Head of caudate nucleus (tissue), 42 donors: ENCODE measurements at places on chromosomes 3 and 15.

GRCh38 chr3:136141891-136142290 lies 54.2 kb downstream of the MSL2 start:
- no peak for DNase-seq

DNA sequence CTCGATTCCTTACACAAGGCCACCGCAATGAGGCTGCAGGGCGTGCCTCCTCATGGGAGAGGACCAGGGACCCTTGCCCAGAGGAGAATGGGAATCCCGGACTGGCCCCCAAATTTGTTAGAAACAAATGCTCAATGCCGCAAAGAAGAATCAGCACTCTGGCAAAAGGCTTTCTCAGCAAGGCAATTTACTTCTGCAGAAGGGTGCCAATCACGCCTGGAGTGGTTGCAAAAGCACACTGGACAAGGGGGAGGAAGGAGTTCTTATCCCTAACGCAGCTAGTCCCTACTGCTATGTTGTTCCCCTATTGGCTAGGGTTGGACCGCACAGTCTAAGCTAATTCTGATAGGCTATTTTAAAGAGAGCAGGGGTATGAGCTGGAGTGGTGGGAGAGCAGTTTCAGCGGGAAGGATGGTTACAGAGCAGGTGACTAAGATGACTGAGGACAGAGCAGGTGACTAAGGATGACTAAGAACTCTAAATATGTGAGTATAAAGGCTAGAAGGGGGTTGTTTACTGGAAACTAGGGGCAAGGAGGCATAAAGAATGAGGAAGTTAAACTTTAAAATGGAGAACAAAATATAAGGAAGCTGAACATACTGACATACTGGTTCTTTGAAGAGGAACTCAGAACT lies 48.5 kb downstream of the KATNBL1 start:
- no peak for DNase-seq

DNA sequence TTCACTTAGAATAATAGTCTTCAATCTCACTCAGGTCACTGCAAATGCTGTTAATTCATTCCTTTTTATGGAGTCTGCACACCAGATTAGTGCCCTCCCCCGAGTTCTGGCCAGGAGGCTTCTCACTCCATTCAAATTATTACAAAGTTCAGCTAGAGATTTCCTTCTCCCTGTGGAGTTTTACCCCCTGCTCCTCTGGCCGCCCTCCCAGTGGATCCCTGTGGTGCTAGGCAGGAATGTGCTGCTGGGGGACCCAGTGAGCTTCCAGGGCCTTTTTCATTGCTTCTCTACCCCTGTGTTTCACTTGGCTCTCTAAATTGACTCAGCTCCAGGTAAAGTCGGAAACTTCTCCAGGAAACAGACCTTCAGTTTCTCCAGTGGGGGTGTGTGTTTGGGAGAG lies 42.7 kb upstream of the CD200R1L start:
- DNase-seq: no peak

GRCh38 chr3:150582620-150583019 lies 20.5 kb upstream of the SELENOT start:
- no peak for DNase-seq

- no peak for DNase-seq
Measured at GRCh38 chr3:60313951-60314461, 937.2 kb downstream of the FHIT start.

- DNase-seq: no peak
Measured at GRCh38 chr15:57784081-57784511, 77.6 kb downstream of the POLR2M start.

DNA sequence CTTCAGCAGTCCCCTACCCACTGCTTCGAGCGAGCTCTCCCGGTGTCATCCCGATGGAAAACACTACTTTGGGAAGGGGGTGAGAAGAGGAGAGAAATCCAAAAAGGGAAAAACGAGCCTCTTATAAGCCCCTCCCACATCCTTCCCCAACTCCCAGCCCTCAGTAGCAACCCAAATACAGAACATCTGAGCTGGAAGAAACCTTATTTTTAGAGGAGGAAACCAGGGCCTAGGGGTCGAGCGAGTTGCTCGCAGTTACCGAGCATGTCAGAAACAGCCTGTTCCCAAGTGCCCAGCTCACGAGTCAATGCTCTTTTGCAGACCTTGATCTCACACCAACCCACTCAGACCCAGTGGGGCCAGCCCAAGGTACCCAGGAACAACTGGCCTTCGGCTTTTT lies 14.2 kb downstream of the RBPMS2 start:
- DNase-seq: no peak

- DNase-seq: no peak
Measured at GRCh38 chr15:89646416-89647141, 8.7 kb downstream of the KIF7 start.

GRCh38 chr15:80573606-80574005 lies 121.5 kb upstream of the ABHD17C start:
- no peak for DNase-seq

DNA sequence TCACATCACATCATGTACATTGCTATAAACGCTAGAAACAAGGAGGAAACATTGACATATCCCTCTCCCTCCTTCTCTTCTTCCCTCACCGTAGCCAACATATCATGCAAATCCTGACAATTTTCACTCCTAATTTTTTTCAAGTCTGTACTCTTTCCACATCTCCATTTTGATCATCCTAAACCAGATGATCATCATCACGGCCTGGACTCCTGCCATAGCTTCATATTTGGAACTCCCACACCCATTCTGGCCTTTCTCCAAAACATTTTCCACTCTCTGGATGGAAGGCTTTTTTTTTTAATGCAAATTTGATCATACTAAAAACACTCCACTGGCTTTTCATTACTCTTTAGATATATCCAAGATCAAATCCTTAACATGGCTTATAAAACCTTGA lies 248.0 kb upstream of the CNTN3 start:
- no peak for DNase-seq

GRCh38 chr15:73751899-73752805 lies 999 bp downstream of the INSYN1 start:
- DNase-seq: no peak

GRCh38 chr15:51401051-51401780 lies 59.8 kb downstream of the GLDN start:
- no peak for DNase-seq

DNA sequence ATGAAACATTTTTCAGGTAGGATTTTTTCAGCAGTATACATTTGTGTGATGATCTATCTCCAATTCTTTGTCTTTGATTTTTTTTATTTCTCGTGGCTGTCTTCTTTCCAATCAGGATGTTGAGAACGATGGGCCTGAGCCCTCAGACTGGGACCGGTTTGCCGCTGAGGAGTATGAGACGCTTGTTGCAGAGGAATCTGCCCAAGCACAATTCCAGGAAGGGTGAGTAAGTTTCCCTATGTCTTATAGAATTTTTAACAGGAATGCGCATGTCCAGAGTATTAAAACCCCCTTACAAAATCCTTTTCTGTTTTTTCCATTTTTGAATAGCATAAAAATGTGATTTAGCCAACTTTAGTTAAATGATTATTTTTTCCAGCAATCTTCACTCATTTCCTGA lies 90.0 kb downstream of the MSL2 start:
- DNase-seq: no peak

DNA sequence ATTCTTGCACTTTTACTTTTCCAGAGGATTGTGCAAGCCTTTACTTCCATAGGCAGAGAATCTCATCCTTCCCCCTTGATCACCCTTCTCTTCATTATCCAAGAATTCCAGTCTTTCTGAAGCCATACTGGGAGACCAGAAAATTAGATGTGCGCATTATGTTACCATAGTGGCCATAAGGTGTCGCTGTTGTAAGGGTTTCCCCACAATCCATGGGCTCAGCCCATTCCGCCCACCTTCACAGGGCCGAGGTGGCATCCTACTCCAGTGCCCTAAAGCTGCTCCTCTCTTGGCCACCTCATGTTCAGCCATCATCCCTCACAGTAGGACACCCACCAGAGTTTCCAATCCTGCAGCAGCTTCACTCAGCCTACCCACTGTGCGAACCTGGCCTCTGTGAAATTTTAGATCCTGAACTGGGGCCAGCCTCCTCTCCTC lies 35.0 kb downstream of the CTSH start:
- no peak for DNase-seq

GRCh38 chr15:35330048-35330695 lies 215.8 kb downstream of the DPH6 start:
- no peak for DNase-seq

DNA sequence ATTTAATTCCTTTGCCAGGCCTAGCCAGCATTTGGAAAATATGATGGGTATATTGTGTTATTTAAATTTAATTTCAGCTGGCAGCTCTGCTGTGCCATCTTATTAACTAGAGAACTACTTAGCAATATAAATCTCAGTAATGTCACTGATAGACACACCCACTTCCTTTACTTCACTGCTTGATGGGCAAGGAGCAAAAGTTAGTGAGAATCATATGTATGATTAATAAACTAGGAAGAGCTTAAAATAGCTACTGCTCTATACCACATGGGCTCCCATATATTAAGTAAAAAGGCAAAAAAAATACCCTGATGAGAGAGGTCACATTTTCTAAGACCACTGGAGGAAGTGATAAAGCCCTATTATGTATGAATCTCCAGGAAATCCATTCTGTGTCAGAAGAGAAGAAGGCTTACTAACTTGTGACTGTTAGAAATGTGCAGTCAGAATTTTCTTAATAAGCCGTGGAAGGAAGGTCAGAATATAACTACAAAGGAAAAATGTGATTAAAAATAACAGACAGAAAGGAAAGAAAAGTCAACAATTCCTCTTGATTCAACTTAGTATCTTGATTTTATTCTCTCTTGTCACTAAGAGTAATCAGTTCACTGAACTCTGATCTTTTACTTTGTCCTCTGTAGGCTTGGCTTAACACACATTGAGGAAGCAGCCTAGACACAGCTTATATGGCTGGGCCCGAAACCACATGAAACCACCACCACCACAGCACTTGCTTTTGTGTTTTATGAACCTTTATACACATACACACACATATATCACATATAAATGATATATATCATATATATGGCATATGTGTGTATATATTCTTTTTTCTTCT lies 1233.9 kb upstream of the ALCAM start:
- DNase-seq: no peak

DNA sequence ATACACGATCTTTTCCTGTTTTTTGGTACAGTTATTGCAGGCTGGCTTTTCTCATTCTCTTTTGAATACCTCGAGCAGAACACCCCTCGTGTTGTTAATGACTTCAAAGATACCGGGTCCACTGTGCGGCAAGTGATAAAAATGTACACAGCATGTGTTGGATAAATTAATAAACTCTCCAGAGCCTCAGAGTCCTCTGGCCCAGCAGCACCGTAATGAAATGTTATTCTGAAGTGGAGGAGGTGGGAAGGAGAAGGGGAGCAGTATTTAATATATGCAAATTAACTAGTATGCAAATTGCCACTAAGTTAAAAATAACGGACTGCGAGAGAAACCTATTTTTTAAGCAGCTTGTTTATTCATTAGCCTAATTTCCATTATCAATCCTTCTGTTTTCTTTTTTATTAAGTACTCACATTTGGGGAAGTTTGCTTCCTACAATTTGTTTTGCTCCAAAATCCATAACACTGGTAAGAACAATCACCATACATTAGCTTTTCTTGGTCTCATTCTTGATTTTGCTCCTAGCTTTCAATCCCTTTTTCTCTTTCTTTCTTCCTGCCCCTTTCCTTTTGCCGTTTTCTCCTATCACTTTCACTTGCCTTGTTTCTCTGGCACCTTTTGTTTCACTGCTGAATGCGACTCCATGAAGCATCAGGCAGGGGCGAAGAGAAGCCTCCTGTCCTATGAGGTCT lies 462.3 kb upstream of the PPP2R3A start:
- DNase-seq: no peak

DNA sequence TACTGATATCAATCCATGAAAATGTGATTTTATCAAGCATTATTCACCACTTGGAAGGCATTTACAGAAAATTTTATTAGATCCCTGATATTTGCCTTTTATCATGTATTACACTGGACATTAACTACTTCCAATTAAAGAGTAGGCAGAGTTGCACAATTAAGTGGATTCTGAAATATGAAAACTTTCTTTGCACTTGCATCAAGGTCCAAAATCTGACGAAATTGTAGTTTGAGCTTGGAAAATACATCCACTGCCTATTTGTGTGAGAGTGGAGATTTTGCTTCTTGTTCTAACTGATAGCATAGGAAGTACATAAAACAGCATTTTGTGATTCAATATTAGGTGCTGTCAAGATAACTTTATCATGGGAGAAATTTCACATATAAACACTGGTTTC lies 49.6 kb upstream of the SLC12A8 start:
- DNase-seq: no peak

DNA sequence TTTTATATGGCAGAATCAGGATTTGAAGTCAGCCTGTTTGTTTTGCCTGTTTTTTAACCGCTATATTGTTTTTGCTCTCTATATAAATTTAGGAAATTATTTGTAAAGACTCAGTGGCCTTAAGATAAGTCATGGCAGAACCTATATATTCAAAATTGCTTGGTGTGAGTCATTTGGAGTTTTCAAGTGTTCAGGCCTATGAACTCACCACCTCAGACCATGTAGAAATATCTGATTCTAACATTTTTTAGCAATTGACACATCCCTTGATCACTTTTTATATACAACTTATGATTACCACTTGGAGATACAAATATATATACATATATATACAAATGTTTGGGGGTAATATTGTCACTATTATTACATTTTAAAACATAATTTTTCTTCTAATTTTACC lies 95.7 kb downstream of the VGLL3 start:
- no peak for DNase-seq

DNA sequence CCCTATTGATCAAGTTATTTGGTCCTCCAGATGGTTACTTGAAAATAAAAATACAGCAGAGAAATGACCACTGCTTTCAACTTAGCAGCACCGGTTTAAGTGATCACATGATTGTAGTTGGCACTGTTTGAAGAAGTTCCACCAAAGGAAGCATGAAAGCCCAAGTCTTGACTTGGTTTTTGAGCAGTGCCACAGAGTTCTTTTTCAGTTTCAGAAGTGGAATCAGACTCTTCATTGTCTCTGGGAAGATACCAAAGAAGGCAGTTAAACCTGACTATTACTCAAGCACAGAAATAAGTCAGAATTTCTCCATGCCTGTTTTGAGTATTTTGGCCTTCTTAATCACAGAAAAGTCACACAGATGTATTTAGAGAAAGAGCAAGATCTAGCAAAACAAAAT lies 66.7 kb downstream of the BBX start:
- DNase-seq: no peak

GRCh38 chr15:49604625-49605409 lies 15.8 kb downstream of the FAM227B start:
- DNase-seq: no peak

GRCh38 chr3:121531269-121531668 lies 14.5 kb downstream of the POLQ start:
- no peak for DNase-seq

GRCh38 chr3:12782172-12782815 lies 14.2 kb upstream of the CAND2 start:
- no peak for DNase-seq
